ENCODE measurements at places on chromosomes 5 and 9.

GRCh38 chr5:82918311-82919031 lies 158.7 kb downstream of the TMEM167A start:
- DNase-seq: no peak

GRCh38 chr5:115626445-115626823 lies 598 bp upstream of the TMED7 start:
- no peak for DNase-seq

GRCh38 chr9:4366591-4367330 lies 66.9 kb upstream of the GLIS3 start:
- DNase-seq: peak; percentile 2

GRCh38 chr9:37542895-37543294 lies 33.3 kb downstream of the FBXO10 start:
- DNase-seq: no peak

DNA sequence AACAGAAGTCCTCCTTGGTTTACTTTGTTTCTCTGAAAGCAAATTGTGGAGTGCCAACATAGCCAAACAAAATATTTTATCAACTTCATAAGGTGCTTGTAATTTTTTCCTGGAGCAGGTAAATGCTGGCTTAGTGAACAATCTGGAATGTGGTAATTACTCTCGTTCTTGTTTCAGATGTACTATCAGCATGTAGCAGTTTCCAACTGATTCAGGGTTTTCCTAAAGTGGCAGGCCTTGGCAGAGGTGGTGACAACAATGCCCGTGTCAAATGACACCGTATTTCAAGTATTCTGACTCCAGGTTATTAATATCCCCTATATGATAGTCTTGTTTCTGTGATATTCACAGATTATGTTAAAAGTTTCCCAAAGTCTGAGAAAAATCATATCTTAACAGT lies 1.2 kb downstream of the C9orf72 start:
- no peak for DNase-seq

GRCh38 chr5:67222243-67223025 lies 25.8 kb upstream of the CD180 start:
- no peak for DNase-seq

GRCh38 chr9:3455717-3456116 lies 70.1 kb downstream of the RFX3 start:
- DNase-seq: no peak

DNA sequence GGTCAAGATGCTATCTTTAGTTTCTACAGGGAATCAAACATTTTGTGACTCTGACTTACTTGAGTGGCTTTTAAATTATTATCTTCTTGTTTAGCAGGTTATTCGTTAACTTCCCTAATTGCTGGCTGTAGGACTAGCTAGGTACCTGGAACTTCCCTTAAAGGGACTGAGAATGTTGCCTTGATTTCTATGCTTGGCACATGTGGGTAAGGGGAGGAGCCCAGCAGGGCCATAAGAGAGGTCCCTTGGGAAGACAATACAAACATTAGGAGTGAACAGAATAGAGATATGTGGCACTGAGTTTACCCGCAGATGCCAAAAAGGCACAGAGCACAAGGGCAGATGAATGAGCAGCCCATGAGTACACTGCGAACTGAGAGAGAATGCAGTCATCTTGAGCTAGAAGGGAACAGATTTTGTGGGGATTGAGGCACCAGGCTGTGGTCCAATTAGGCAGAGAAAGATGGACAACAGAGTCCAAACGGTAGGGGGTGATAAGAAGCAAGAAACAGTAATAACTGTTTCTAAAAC lies 9.8 kb downstream of the CKMT2 start:
- DNase-seq: no peak

Measured in CD4-positive, alpha-beta T cell treated with Interferon gamma for 1 hour (primary cell).